Cardiac septum (tissue), 1 donor: ENCODE measurements at places on chromosomes 6 and 20. TPM values are rescaled to one million over a fixed set of nuclear protein-coding genes. Genes with fewer than 3 reads are reported as not detected.

ARMC12 gene
- total RNA-seq: 0.22 TPM

TBC1D32 gene
- total RNA-seq: 4.0 TPM

TAF8 gene
- 22.3 TPM for total RNA-seq

BPIFB4 gene
- total RNA-seq: not detected

BPIFB1 gene
- not detected for total RNA-seq

TXLNB gene
- total RNA-seq: 135 TPM

UNC93A gene
- not detected for total RNA-seq

SLPI gene
- total RNA-seq: 1.3 TPM

ZNF318 gene
- total RNA-seq: 13.8 TPM

PBOV1 gene
- not detected for total RNA-seq

KCNK16 gene
- not detected for total RNA-seq

SLC35D3 gene
- not detected for total RNA-seq

CARMIL1 gene
- total RNA-seq: 7.5 TPM

DNA sequence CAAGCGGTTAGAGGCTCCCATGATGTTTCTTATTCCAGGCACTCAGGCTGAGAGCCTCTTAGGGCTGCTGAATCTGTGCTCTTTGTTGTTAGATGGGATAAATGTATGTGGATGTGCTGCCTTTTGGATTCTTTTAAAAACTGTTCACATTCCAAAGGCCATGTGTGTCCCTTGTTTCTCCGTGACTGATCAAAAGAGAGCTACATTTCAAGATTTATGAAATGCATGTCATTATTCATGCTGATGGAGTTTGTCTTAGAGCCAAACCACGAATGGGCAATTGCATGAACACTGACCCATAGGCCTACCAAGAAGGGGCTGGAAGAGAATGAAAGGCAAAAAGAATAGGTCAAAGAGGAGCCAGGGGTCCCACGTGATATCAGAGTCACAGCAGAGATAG, 104.9 kb upstream of the TSHZ2 start:
- no peak for DNase-seq

DNA sequence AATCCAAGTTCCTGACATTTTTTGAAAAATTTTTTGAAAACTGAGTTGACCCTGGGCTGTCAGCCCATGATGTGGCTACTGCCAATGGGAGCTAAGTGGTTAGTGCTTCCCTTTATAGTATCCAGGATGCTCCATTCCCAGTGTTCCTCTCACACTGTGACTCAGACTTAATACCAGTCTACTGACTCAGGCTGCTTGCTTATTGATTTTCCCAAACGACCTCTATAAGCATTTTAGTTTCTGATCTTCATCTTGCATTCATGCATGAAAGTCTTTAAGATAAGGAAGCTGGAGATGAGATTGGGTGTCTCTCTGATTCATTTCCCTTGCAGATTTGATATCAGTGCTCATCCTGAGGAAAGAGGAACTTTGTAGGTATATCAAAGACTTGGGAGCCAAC, 560.0 kb downstream of the TBC1D32 start:
- DNase-seq: no peak

DNA sequence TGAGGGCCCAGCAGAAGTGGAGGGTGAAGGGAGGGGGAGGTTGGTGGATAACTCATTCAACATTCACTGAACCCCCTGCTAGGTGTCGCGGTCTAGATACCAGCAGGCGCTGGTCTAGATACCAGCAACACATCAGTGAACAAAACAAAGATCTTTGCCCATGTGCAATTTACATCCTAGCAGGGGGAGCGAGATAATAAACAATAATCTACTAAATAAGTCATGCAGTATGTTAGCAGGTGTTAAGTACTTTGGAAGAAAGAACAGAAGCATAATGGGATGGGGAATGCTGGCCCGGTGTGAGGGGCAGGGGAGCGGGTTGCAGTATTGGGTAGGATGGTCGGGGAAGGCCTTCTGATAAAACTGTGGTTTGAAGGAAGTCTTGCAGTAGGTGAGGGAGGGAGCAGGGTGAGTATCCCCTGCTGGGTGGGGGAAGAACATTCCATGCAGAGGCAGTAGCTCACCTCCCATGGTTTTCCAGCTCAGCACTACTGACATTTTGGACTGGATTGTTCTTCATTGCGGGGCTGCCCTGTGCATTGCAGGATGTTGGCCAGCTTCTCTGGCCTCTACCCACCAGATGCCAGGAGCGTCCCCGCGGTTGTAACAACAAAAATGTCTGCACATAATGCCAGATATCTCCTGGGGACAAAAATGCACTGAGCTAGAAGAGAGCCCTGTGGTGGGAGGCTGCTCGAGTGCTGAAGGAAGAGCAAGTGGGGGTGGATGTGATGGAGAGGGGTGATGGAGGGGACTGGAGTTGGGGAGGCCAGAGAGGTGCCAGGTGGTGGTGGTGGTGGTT, 117.3 kb downstream of the TOX2 start:
- DNase-seq: peak; percentile 33

- DNase-seq: no peak
These were observed 87.7 kb upstream of the NOX3 start for GRCh38 chr6:155543166-155543847.

DNA sequence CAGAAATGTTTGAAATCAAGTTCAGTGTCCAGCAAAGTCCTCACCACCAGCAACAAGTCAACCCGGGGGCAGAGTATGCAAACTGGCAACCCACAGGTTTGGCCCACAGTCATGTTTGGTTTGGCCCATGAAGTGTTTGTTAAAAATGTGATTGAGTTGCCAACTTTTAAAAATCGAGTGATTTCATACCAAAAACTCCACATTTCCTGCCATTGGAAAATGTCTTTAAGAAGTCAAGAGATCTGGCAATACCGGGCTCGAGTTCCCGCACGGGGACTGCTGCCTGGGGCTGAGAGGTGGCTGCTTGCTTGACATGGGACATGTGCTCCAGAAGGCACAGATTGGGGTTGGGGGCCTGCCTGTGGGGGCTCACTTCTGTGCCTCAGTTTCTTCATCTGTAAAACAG, 36.1 kb downstream of the PREX1 start:
- no peak for DNase-seq

DNA sequence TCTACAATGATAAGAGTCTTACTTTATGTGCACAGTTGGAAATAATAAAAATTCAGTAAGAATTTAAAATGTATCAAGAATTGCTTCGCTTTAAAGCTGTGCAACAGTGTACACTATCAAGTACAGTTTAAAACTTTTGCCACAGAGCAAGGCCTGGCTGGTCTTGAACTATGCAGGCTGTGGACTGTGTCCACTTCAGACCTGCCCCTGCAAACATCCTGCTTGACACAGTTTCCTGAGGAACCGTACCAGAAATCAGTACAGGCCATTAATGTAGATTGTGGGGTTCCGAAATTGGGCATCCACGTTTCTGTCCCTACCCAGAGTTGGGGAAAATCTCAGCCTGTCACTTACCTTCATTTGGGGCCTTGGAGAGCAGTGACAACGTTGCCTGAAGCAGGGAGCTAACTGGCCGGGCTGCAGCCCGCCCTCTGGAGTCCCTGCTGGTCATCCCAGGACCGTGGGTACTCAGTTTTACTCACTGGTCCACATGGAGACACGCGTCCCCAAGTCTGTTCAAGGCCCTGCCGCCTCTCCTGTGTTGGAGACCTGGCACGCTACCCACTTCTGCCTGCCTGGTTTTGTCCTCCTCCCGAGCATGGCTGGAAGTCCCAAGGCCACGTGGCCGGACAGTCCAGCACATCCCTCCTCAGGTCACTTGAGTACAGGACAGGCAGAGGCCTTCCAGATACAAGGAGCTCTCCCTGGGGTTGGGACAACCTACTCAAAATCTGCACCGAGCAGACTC, 8.4 kb downstream of the NINL start:
- DNase-seq: no peak

- DNase-seq: no peak
These were observed 21.9 kb upstream of the RREB1 start for GRCh38 chr6:7085911-7086310.

- no peak for DNase-seq
These were observed 828.6 kb upstream of the CITED2 start for GRCh38 chr6:140202964-140203515.

GRCh38 chr6:69584913-69585729, 211.7 kb downstream of the LMBRD1 start:
- DNase-seq: no peak

DNA sequence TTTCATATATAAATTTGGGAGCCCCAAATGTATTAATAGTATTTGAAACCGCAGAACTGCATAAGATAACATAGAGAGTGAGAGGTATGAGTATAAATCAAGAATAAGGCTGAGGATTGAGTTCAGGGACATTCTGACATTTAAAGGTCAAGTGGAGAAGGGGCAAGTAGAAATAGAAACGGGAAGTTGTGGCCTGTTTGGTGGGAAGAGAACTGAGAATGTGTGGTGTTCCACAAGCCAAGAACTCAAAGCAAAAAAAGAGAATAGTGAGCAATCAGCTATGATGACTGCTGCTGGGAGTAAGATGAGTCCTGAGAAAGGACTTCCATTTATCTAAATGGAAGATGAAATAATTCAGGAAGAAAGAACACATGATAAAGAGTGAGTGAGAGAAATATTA, 418.4 kb downstream of the CD109 start:
- no peak for DNase-seq

- no peak for DNase-seq
These were observed 63.0 kb downstream of the PTPN1 start for GRCh38 chr20:50572938-50573777.

DNA sequence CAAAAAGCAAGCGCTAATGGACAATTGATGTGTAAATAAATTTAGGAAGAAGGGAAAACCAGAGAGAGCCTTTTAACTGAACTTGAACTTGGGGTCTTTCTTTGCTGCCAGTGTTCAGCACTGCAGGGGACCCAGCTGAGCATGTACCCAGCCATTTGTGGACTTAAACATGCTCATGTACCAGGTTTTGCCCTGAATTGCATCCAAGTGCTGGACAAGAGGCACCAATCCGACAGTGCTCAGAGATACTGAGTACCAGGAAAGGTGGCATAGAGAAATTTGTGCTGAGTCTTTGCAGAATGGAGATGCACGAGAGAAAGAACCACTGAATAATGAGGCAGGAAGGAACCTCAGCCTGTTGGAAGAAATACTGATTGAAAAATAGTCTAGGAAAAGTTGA, 16.0 kb downstream of the AKAP12 start:
- DNase-seq: no peak

GRCh38 chr6:42138190-42138589, 4.2 kb downstream of the C6orf132 start:
- DNase-seq: no peak
